ENCODE measurements at places on chromosomes 5 and 9. TPM values are rescaled to one million over a fixed set of nuclear protein-coding genes. Genes with fewer than 3 reads are reported as not detected.

The WNT8A gene
- total RNA-seq, result not detected

The ADAMTS6 gene
- total RNA-seq, result 2.6 TPM

The ANKRD18A gene
- under 0.01 TPM for total RNA-seq

The NUP188 gene
- total RNA-seq, result 36.5 TPM

Measured in skeletal muscle tissue (tissue), 5 donors.